Lower leg skin (tissue), 4 donors: ENCODE measurements at places on chromosomes 11 and 22. TPM values are rescaled to one million over a fixed set of nuclear protein-coding genes. Genes with fewer than 3 reads are reported as not detected.

SMCO4 gene
- total RNA-seq: 13.0 TPM

DCDC1 gene
- 0.42 TPM for total RNA-seq

ROM1 gene
- total RNA-seq: 5.5 TPM

MYOD1 gene
- total RNA-seq: not detected

IRF7 gene
- total RNA-seq: 34.1 TPM

CLMP gene
- total RNA-seq: 10.7 TPM

FJX1 gene
- total RNA-seq: 23.1 TPM
